Hematopoietic multipotent progenitor cell treated with erythropoietin and hydrocortisone succinate and interleukin-3 and kit ligand, for 17 days (in vitro differentiated cells): ENCODE measurements at places on chromosomes 2 and 18.

DNA sequence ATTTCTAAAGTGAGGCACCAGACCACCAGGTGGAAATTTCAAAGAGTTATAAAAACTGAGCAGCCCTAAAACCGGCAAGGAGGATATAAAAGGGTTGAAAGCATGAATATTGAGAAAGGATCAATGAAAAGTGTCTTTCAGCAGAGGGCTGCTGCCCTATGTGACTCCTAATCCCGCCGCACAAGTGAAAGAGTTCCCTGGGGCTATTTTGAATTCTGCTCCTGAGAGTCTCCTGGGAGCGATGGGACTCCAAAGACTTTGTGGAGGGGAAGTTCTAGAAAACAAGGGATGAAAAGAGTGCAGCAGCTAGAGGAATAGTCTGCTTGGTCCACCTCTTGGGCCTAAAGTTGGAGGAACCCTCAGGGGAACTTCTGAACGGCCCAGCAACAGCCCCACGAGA is 205.2 kb downstream of the SP3 start:
- DNase-seq = no peak

- no peak for DNase-seq
These were observed 652 bp downstream of the GPC1 start for GRCh38 chr2:240435948-240436682.

GRCh38 chr2:196259507-196260481 is 88.4 kb upstream of the STK17B start:
- no peak for DNase-seq

GRCh38 chr18:3323900-3324299 is 62.0 kb downstream of the MYL12B start:
- DNase-seq = no peak
